ENCODE measurements at places on chromosomes 2 and 18.

DNA sequence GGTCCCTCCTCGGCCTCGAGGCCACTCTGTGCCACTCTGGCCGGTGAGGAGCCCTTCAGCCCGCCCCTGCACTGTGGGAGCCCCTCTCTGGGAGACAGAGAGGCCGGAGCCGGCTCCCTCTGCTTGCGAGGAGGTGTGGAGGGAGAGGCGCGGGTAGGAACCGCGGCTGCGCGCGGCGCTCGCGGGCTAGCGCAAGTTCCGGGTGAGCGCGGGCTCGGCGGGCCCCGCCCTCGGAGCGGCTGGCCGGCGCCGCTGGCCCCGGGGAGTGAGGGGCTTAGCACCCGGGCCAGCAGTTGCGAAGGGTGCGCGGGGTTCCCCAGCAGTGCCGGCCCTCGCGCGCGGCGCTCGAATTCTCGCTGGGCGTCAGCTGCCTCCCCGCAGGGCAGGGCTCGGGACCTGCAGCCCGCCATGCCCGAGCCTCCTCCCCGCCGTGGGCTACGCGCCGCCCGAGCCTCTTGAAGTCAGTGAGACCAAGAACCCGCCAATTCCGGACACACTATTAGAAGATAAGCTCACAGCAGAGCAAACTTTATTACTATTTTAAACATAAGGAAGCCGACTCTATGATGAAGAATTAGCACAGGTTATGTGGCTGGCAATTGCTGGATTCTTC lies 825.8 kb upstream of the FANCL start:
- DNase-seq: no peak

- DNase-seq: no peak
These were observed 58.1 kb downstream of the FAM178B start for GRCh38 chr2:96928277-96928781.

DNA sequence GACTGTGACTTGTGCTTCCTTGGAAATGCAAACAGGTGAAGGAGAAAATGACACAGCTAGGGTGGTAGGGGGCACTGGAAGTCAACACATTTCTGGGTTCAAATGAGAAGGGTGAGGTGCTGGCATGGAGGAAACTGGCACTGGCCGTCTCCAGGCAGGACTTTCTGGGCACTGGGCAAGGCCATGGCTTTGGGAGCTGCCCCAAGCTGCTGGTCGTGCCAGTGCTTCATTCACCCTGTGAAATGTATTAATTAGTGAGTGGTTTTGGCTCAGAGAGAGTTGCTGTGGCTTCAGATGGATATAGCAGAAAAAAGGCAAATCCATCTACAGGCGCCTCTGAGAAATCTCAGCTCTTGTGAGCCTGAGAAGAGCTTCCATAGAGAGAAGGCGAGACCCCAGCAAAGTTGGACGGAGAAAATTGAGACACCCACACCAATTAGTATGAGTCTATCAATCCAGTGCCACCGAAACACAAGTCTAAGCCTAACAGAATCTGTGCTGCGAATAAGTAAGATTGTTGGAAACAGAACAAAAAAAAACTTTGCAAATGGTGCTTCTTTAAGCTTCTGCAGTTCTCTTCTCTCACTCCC lies 202.1 kb upstream of the TNP1 start:
- no peak for DNase-seq

- DNase-seq: no peak
These were observed 19.2 kb upstream of the IL36G start for GRCh38 chr2:112958428-112959108.

GRCh38 chr2:11562476-11562875 lies 28.6 kb downstream of the GREB1 start:
- DNase-seq: no peak

DNA sequence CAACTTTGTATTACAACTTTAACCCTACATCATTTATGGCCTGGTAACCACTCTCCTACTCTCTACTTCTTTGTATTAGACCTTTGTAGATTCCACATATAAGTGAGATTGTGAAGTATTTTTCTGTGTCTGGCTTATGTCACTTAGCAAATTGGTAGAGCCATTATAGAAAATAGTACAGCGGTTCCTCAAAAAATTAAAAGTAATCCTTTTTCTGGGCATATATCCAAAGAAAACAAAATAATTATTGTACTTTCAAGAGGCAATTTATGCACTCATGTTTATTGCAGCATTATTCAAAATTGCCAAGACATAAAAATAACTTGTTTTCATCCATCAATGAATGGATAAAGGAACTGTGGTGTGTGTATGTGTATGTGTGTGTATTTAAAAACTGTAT lies 537.5 kb upstream of the FSIP2 start:
- DNase-seq: no peak

DNA sequence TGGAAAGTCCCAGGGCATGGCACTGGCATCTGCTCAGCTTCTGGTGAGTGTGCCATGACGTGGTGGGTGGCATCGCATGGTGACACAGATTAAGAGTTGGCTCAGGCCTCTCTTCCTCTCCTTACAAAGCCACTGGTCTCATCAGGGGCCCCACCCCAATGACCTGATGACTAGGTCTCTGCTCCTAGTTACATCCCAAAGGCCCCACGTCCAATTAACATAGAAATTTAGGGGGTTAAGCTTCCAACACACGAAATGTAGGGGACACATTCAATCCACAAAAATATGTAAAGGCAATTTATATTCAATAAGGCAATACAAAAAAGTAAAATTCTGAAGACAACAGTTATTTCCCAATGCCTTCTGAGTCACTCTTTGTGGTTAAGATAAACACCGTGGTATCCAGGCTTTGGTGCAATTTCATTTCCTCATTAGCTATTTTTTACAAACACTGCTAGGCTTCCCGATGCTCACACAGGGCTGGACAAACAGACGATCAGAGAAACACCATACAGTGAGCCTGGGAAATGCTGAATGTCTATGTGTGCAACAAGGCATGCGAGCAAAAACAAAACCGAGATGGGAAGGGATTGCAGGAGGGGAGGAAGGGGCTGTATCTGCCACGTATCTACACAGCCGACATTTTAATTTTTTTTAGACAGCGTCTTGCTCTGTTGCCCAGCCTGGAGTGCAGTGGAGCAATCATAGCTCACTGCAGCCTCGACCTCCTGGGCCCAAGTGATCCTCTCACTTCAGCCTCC lies 67.2 kb downstream of the MBP start:
- DNase-seq: peak; percentile 51

DNA sequence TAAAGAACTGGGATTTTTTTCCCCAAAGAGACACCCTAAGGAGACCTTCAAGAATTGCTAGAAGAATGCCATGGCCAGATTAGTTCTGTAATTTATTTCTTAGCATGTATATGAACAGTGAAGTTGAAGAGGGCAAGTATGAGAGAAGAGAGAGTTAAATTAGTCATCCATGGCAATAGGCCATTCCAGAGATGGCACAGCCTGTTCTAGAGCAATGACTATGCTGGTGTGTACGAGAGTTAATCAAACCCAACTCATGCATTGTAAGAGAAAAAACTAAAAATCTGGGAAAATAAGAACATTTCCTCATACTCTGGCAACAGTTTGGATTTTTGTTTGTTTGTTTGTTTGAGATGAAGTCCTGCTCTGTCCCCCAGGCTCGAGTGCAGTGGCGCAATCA lies 112.1 kb upstream of the PIK3C3 start:
- DNase-seq: no peak

DNA sequence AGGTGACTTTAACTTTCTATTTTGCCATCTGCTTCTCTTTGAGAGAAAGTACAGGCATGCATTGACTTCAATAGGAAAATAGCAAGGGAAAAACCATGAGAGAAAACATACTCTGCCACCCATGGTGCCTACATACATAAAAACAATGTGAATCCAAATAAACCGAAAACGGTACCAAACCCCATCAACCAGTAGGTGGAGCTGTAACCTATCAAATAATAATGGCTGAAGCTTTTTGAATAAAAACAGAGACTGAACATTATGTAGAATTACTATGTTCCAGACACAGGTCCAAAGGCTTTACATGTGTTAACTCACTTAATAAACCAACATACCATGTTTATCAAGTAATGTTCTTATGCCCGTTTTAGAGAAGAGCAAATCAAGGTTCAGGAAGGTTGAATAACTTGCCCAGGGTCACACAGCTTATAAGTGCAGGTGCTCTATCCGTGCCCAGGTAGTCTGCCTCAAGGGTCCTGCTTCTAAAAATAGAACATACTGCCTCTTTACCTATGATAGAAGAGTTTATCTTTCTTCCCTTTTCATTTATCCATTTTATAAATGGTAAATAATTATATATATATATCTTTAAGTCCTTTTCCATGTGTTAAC lies 293.9 kb upstream of the SYT4 start:
- DNase-seq: peak; percentile 27

DNA sequence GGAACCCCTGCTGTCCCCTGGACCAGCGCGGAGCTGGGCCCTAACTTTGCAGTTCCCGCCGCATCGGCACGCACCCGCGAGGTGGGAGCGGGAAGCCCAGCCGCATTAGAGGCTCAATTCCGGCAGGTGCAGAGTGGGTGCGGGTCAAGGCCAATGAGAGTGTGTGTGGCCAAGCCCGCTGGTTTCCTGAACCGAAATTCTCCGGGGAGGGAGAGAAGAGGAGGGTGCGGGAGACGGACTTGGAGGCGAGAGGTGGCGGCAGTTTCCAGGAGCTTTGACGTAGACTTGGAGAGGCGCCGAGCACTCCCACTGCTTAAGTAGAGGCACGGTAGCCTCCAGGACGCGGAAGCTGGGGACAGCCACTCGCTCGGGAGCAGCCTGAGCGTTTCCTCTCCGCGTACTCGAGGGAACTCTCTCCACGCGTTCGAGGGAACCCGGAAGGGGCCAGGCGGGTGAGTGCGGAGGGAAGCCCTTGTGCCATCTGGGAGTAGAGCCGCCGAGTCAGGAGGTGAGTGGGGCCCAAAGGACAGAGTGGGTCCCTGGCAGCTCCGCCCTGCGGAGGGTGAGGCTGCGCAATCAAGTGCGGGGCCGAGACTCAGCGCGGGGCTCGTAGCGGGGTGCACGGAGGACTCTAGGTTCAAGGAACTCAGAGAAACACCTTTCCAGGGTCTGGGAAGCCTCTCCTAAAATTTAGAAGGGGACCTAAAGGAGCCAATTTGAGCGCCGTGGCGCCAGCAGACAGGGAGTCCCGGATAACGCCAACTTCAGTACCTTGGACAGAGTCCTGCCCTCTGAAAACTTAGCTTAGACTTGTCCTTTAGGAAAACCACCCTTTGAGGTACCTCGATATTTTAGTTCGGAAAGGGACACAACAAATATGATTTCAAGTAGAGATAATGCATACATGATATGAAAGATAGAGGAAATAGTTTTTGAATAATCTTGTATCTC lies at the start of gene FAM237A:
TSS of gene FAM237A (plus strand) at position 413 of the 951 bp plus-strand sequence. CDS start 1,750 bp downstream, outside the sequence.
- DNase-seq: peak; percentile 37

- DNase-seq: no peak
These were observed 102.6 kb downstream of the MCFD2 start for GRCh38 chr2:46813020-46813415.

GRCh38 chr2:225069477-225069876 lies 27.2 kb upstream of the DOCK10 start:
- no peak for DNase-seq

DNA sequence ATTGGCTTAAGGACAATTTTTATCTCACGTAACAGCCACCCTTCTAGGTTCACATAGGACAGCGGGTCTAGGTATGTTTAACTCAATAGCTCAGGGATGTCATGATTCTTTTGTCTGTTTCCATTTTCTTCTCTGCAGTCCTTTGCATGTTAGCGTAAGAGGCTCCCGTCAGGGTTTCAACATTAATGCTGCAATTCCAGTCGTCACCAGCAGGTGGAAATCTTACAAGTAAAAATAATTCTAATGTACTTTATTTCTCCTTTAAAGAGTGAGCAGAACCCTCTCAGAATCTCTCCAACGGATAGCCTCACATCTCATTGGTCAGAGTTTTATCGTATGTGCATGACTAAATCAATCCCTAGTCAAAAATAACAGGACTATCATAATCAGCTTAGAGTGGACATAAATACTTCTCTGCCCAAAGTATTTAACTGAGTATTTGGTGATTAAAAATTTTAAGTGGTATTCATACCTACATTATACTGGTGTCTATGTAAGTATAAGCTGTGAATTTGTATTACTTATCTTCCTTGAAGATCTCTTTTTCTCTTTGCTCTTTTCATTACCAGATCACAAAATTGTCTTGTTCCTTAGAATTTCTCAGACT lies 487.2 kb upstream of the GCFC2 start:
- peak; percentile 69 for DNase-seq

- no peak for DNase-seq
These were observed 82.3 kb upstream of the XPO1 start for GRCh38 chr2:61620244-61621159.

DNA sequence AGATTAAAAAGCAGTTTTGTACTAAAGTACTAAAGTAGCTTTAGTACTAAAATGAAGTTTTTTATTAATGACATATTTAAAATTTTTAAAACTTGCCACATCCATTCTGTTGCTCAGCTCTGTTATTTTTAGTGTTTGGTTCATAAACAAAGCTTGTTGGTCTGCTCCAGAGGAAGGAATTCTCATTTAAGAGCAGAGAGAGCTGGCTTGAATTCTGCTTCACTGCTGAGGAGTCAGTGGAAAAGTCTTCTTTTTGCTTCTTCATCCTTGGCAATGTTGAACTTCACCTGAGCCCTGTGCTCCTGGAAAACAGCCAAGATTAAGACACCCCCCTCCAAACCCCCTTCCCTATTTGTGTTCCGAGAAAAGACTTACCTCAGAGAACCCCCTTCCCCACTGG lies 40.6 kb downstream of the TMEM87B start:
- DNase-seq: no peak

DNA sequence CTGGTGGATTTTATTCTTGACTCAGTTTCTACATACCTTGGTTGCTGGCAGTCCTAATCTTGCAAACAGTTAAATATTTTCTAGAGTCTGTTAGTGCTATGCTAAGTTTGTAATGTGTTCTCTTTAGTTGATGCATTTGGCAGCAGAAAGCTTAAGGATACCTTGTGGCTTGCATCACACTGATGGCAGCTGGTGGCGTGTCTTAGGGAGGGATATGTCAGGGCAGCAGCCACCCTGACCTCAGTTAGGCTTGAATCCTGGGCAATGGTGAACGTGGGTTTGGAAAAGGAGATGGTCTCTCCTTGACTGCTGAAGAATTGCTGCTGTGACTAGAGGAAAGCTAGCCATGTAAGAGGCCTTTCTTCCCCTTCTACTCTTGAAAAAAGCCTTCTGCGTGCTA lies 4.2 kb downstream of the IAH1 start:
- DNase-seq: no peak

DNA sequence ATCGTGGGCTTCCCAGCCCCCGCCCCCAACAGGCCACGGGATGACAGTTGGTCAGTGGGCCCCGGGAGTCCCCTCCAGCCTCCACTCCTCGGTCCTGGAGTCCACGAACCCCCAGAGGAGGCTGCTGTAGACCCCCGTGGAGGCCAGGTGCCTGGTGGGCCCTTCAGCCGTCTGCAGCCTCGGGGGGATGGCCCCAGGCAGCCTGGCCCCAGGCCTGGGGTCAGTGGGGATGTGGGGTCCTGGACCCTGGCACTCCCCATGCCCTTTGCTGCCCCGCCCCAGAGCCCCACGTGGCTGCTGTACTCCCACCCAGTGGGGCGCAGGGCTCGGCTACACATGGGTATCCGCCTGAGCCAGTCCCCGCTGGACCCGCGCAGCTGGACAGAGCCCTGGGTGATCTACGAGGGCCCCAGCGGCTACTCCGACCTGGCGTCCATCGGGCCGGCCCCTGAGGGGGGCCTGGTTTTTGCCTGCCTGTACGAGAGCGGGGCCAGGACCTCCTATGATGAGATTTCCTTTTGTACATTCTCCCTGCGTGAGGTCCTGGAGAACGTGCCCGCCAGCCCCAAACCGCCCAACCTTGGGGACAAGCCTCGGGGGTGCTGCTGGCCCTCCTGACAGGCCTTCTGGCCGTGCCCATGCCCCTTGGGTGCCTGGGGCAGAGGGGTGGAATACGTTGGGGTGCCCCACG lies 7.6 kb downstream of the NEU4 start:
- no peak for DNase-seq

GRCh38 chr18:25639596-25639995 lies 287.6 kb upstream of the ZNF521 start:
- DNase-seq: no peak
